ENCODE measurements at places on chromosomes 16 and 17. TPM values are rescaled to one million over a fixed set of nuclear protein-coding genes. Genes with fewer than 3 reads are reported as not detected.

Gene CACNG3
- total RNA-seq, result not detected

DNA sequence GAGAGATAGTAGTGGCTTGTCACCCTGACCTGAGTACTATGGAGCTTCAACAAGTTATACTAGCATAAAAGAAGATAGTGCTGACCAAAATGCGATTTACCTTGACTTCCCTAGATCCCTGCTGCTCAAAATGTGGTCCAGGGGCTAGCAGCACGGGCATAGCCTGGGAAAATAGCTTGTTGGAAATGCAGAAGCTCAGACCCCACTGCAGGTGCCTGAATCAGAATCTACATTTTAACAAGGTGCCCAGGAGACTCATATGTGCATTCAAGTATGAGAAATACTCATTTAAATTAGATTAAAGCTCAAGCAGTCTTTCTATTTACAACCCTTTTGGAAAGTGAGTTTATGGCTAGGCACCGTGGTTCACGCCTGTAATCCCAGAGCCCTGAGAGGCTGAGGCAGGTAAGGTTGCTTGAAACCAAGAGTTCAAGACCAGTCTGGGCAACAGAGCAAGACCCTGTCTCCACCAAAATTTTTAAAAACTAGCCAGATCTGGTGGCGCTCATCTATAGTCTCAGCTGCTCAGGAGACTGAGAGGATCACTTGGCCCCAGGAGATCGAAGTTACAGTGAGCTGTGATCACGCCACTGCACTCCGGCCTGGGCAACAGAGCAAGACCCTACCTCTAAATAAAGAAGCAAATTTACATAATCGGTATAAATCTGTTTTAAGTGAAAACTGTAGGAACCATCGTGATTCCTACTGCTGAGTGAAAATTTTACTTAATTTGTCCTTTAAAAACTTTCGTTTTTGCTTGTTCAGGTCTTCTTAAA, 7.3 kb downstream of the APOH start:
- H3K27ac ChIP-seq, result no peak overlapping the region
- no peaks in the 10 kb centered on the region for H3K27me3 ChIP-seq
- no peak overlapping the region for H3K4me3 ChIP-seq
- H3K36me3 ChIP-seq, result no peaks in the 10 kb centered on the region

- peak; percentile 65 for DNase-seq
- no peaks in the 10 kb centered on the region for H3K27me3 ChIP-seq
- H3K36me3 ChIP-seq, result no peaks in the 10 kb centered on the region
- H3K4me1 ChIP-seq, result no peaks in the 10 kb centered on the region
Observed at GRCh38 chr16:57764341-57765159, 29.0 kb downstream of the KATNB1 start.

GRCh38 chr17:31556969-31557645, 165.6 kb downstream of the RAB11FIP4 start:
- H3K27me3 ChIP-seq, result peaks cover 5% of the 10 kb centered on the region
- peaks cover 19% of the 10 kb centered on the region for H3K4me1 ChIP-seq
- DNase-seq, result no peak
- H3K27ac ChIP-seq, result no peak overlapping the region
- no peak overlapping the region for H3K4me3 ChIP-seq

- DNase-seq, result no peak
- peaks cover 10% of the 10 kb centered on the region for H3K27me3 ChIP-seq
- H3K36me3 ChIP-seq, result no peaks in the 10 kb centered on the region
- H3K27ac ChIP-seq, result no peak within 1 kb of the TSS
- H3K4me1 ChIP-seq, result no peaks in the 10 kb centered on the region
Observed at GRCh38 chr16:55655897-55656681, at the start of gene SLC6A2. Gene SLC6A2 (plus strand): TSS chr16:55655988. CDS start chr16:55656695, 707 bp downstream.

GRCh38 chr17:34730816-34731215, 151.4 kb downstream of the TMEM132E start:
- no peak overlapping the region for H3K4me3 ChIP-seq
- H3K4me1 ChIP-seq, result no peaks in the 10 kb centered on the region
- H3K27ac ChIP-seq, result no peak overlapping the region
- H3K36me3 ChIP-seq, result no peaks in the 10 kb centered on the region
- peaks cover 4% of the 10 kb centered on the region for H3K27me3 ChIP-seq

- H3K4me1 ChIP-seq, result no peaks in the 10 kb centered on the region
- H3K36me3 ChIP-seq, result no peaks in the 10 kb centered on the region
- H3K27ac ChIP-seq, result no peak overlapping the region
- DNase-seq, result peak; percentile 87
Observed at GRCh38 chr17:50087246-50087911, 7.8 kb upstream of the PDK2 start.

DNA sequence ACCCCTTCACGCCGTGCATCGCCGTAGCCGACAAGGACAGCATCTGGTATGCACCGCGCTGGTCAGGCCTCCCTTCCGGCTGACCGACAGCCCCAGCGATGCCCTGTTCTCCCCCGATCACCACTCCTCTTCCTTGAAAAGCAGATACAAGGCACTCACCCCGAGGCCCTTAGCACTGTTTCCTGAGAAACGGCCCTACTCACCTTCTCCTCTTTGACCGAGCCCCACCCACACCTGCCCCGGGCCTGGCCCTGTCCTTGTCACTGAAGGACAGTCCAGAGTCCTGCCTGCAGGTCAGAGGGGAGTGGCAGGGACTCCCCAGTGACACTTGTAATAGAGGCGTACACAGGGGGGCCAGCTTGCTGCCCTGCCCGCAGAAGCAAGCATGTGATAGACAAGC, 45.9 kb upstream of the CHMP6 start:
- no peaks in the 10 kb centered on the region for H3K27me3 ChIP-seq
- H3K4me1 ChIP-seq, result no peaks in the 10 kb centered on the region
- peaks cover 24% of the 10 kb centered on the region for H3K36me3 ChIP-seq

DNA sequence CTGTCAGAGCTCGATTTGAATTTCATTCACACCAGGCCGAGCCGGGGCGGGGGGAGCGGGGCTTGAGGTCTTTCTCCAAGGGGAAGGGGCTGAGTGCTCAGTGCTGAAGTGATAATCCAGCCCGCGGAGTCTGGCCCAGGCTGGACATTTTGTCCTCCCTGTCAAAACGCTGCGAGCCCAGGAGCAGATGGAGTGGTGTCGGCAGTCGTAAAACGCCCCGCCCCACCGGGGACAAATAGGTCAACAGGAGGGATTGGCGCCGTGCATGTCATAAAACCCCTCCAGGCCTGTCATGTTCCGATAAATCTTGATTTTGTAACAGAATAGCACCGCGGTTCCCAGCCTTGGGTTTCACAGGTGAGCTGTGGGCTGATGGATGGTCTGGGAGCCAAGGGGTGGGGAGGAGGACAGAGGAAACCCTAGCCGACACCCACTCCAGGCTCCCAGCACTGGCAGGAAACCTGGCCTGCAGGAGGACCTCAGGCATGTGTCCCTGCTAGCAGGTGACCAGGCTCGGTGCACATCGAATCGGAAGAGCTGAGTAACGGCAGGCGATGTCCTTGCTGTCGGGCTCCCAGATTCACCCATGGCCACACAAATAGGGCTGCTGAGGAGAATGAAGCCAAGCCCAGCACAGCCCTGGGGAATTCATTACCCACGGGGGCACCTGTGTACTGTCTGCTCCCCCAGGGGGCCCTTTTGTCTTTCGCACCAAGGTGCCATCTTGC, 341.4 kb downstream of the FOXL1 start:
- H3K4me1 ChIP-seq, result no peaks in the 10 kb centered on the region
- H3K36me3 ChIP-seq, result no peaks in the 10 kb centered on the region
- H3K27ac ChIP-seq, result no peak overlapping the region
- no peak overlapping the region for H3K4me3 ChIP-seq
- DNase-seq, result no peak

DNA sequence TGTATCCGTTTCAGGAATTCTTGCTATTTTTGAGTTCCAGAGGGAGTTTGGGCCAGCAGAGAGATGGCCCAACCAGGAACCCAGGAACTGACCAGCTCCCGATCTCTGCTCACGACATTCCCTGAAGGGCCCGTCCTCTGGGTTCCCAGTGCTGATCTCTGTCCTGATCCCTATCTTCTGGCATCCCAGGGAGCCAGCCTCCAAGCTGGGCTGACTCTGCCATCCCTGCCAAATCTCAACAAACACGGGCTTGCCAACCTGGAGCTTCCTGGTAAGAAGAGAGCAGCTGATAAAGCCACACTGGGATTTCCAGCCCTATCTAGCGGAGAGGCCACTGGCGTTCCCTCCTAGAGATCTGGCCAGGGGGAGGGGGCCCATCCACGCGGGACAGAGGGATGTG, 16.2 kb downstream of the GPRC5B start:
- no peaks in the 10 kb centered on the region for H3K36me3 ChIP-seq
- DNase-seq, result no peak
- H3K4me1 ChIP-seq, result no peaks in the 10 kb centered on the region
- H3K4me3 ChIP-seq, result no peak overlapping the region
